ENCODE measurements at places on chromosomes 7 and 10.

- no peak for DNase-seq
These were observed 54.1 kb upstream of the ANTXRL start for GRCh38 chr10:46232666-46233065.

- no peak for DNase-seq
These were observed 83.4 kb downstream of the ZRANB1 start for GRCh38 chr10:125025341-125025740.

DNA sequence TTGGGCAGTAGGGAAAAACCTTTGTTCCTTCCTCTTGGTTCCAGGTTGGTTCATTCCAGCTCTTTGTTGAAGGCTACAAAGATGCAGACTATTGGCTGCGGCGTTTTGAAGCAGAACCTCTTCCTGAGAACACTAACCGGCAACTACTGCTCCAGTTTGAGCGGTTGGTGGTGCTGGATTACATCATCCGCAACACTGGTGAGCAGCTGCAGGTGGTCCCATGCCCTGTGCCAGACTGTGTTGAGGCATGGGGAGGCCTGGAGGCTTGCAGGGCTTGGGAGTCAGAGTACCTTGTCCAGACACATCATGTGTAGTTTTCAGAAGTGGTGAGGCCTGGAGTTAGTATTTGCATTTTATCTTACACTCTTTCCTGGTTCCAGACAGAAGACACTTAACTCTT lies 16.3 kb downstream of the PI4K2A start:
- no peak for DNase-seq

DNA sequence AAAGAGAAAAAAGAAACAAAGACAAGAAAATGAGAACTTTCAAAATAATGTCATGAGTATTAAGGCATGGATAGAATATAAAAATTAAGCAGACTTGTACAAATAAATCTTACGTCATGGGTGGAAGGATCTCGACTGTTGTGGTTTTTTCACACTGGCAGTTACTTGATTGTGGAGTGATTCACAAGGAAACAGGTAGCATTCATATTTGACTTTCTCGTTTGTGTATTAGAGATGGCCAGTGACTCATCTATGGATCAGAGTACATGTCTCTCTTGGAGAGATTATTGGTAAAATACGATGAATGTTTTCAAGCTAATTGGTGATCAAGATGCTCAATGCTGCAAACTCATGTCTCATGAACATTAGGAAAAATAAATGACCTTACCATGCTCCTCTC lies 564.3 kb downstream of the GATA3 start:
- no peak for DNase-seq

DNA sequence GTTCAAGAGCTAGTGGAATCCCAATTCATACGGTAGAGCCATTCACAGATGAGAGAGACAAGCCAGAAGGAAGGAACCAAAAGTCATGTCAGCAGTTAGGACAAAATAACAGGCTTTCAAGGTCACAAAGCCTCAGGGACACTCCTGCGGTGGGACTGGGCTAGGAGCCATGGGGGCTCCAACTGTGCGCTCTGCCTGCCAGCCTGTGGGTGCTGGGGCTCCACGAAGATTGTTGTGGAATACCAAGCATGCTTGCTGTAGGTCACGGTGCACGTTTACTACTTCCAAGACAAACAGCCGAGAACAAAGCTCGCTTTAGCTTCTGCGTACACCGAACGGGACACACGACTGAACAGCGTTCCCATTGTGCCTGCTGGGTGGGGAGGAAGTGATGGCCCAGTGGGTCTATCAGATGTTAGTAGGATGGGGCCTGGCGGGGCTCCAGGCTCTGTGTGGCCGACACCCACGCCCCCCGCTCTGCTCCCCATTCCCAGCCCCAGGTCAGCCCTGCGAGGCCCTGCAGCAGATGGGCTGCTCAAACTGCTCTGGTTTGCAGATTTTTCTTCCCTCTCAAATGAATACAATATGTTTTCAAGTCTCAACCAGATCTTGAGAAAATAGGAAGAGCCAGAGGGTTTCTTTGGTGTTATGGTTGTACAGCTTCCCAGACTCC lies 158.9 kb downstream of the EGFR start:
- no peak for DNase-seq

- DNase-seq, result no peak
These were observed 212.8 kb downstream of the NSUN6 start for GRCh38 chr10:18438361-18439126.

GRCh38 chr10:57142925-57143576 lies 782.0 kb upstream of the ZWINT start:
- no peak for DNase-seq

- DNase-seq, result no peak
These were observed 13.4 kb downstream of the MBL2 start for GRCh38 chr10:52759154-52759553.

GRCh38 chr7:131039836-131040235 lies 287.8 kb upstream of the MKLN1 start:
- no peak for DNase-seq

GRCh38 chr10:34644224-34644623 lies 170.9 kb downstream of the PARD3 start:
- DNase-seq, result no peak

DNA sequence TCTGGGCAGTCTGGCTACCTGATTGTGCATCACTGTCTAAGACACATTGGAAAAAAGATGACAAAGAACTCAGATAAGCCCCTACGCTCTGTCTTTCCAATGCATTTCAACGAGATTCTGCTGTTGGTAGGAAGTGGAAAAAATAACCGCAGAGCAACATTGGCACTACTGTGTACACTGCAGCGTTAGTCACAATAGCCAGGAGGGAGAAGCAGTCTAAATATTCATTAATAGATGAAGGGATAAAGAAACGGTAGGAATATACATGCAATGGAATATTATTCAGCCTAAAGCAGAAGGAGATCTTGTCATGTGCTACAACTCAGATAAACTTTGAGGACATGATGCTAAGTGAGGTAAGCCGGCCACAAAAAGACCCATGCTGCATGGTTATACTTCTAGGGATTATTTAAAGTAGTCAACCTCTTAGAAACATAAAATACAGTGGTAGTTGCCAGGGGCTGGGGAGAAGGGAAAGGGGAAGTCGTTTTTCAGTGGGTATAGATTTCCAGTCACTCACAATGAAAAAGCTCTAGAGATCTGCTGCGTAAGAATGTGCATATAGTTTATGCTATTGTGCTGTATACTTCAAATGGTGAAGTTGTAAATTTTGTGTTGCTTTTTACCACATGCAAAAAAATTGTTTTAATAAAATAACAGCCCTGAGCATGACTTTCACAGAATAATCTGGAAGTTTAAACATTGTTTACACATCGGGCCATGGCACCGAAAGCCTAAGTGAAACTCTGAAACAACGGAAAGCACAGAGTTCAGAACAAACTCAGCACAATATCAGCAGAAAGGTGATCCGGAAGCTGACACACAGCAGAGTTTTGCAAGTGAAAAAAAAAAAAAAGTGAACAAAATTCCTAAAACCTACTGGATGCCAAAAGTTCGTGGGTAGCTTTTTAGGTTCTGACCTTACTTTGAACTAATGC lies 40.1 kb downstream of the ELMO1 start:
- no peak for DNase-seq

GRCh38 chr7:130899638-130900401 lies 165.8 kb upstream of the KLF14 start:
- no peak for DNase-seq

- DNase-seq, result no peak
These were observed 34.8 kb downstream of the HBP1 start for GRCh38 chr7:107203607-107204006.

DNA sequence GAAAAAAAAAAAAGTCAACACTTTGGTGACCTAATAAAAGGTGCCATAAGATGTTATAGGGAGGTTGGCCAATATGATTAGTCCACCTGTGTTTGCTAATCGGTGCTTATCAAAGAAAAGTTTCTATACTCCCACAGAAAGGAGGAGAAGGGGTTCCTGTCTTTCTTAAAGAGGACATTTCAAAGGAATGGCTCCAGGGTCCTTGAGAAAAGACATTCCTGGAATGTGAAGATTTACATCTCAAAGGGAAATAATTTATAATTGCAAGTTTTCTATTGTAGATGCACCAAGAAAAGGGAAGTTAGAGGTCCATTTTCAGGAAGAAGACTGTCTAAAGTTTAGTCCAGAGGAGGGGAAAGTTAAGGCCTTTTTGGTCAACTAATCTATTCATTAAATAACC lies 715.3 kb downstream of the NXPH1 start:
- no peak for DNase-seq

DNA sequence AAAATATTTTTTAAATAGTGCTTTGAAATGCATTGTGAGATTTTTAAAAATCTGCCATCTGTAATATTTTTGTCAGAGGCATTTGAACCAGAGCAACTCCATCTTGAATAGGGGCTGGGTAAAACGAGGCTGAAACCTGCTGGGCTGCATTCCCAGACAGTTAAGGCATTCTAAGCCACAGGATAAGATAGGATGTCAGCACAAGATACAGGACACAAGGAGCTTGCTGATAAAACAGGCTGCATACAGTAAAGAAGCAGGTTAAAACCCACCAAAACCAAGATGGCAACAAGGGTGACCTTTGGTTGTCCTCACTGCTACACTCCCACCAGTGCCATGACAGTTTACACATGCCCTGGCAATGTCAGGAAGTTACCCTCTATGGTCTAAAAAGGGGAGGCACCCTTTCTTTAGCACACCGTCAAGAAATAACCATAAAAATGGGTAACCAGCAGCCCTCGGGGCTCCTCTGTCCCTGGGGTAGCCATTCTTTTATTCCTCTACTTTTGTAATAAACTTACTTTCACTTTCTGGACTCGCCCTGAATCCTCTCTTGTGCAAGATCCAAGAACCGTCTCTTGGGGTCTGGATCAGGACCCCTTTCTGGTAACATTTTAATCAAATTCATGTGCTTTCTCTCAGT lies 273.7 kb downstream of the SEMA3D start:
- no peak for DNase-seq

DNA sequence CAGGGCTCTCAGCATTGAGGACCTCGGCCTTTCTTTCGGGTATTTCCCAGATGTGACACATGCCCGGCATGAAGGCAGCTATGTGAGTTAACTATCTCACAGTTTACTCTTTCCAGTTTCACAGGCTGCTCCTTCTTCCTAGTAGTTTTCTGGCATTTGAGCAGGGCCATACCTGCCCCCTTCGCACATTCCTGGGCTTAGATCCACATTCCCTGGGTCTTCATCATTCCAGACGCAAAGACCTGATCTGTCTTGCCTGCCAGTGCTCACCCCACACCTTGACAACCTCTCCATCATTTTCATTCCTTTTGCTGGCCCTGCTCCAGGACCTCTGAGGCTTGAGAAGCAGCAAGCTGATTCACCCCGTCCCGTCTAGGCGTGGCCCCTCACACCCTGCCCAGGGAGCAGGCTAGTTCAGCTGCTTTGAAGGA lies 227.5 kb downstream of the WDR11 start:
- no peak for DNase-seq

GRCh38 chr10:118148247-118148646 lies 101.5 kb upstream of the RAB11FIP2 start:
- DNase-seq, result no peak

GRCh38 chr10:116913695-116914094 lies 64.4 kb downstream of the ENO4 start:
- DNase-seq, result no peak

DNA sequence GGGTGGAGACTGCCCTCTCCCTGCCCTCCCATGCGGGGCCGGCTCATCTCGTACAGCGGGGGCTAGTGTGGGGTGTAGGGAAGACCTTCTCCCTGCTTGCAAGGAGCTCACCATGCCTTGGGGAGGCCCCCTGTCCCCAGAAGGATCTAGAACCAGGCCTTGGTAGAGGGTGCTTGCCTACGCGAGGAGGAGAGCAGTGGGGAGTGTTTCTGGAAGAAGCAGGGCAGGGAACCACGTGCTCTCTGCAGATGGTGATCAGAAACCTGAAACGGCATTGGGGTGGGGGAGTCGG lies 2.7 kb downstream of the MAFK start:
- DNase-seq, result no peak

GRCh38 chr7:83873459-83873858 lies 224.5 kb upstream of the SEMA3E start:
- DNase-seq, result no peak

DNA sequence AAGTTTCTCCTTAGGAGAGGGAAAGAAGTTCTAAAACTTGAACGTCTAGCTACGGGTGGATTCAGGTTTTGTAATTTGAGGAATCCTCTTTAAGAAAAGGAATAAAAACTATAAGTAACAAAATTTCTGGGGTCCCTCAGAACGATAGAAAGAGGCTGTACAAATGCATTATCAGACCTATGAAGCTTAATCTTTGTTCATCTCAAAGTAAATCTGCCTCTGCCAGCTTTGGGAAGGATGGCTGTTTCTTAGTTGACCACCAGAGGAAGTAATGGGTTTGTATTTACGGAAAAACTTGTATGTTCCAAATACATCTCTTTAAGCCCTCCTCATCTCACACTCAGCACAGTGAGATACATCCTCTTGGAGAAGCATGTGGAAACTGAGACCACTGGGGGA lies 864 bp downstream of the PSTK start:
- DNase-seq, result no peak

- DNase-seq, result no peak
These were observed 466 bp upstream of the DNAJB12 start for GRCh38 chr10:72355214-72355555.

DNA sequence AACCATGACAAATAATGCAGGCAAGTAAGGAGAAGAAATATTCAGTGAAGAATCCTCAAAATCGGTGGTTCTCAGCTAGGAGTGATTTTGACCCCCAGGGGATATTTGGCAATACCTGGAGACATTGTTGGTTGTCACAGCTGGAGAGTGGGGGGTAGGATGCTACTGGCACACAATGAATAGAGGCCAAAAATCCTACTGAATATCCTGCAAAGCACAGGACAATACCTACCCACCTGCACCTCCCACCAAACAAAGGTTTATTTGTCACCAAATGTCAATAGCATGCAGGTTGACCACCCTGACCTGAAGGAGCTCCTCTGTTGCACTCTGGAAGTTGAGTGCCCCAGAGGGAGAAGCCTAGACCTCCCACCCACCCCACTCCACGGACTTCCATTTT lies 1028.6 kb downstream of the CNTNAP2 start:
- no peak for DNase-seq

GRCh38 chr10:113683300-113683699 lies 3.6 kb downstream of the CASP7 start:
- no peak for DNase-seq

GRCh38 chr7:50304129-50304910 lies at the start of gene IKZF1:
Gene IKZF1, plus strand, starts transcription at chr7:50304716. Its CDS starts 14,346 bp downstream, at chr7:50319062.
- peak; percentile 94 for DNase-seq
